ENCODE measurements at places on chromosomes 5 and 9.

- DNase-seq = peak; percentile 18
Measured at GRCh38 chr5:90557391-90557790, 1.2 kb upstream of the ADGRV1 start.

DNA sequence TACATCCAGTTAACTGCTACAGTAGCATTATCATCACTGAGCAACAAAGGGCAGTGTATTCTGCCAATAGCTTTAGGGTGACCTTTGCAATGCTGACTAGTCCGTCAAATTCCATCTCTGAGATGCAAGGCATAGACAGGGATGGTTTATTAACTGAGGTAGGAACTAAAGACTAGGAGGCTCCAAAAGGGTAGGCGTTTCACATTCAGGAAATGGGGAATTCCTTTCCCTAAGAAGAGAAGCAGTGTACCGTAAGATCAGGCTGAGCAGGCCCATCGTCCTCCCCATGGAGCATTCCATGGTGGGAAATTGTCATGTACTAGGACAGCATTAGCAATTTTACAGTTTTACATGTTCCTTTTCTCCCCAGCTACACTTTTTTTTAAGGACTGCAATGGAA is 157.7 kb downstream of the BNC2 start:
- DNase-seq = no peak

DNA sequence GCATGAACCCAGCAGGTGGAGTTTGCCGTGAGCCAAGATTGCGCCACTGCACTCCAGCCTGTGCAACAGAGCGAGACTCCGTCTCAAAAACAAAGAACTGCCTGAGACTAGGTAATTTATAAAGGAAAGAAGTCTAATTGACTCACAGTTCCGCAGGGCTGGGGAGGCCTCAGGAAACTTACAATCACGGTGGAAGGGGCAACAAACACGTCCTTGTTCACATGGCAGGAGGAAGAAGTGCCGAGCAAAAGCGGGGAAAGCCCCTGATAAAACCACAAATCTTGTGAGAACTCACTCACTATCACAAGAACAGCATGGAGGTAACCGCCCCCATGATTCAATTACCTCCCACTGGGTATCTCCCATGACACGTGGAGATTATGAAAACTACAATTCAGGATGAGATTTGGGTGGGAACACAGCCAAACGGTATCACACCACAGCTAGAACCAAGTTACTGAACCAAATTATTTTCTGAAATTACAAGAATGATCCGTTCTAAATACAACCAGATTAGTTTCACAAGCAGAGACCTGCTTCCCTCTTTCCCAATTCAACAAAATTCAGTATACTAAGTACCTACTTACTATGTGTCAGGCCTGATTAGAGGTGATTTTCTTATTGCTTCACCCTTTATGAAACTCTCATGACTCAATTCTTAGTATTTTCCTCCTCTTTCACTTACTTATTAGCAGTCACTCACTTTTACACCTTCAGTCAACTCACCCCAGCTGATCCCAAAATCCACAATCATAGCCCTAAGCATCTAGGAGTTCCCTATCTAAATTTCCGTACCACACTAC is 8.4 kb downstream of the UBTD2 start:
- DNase-seq = no peak

DNA sequence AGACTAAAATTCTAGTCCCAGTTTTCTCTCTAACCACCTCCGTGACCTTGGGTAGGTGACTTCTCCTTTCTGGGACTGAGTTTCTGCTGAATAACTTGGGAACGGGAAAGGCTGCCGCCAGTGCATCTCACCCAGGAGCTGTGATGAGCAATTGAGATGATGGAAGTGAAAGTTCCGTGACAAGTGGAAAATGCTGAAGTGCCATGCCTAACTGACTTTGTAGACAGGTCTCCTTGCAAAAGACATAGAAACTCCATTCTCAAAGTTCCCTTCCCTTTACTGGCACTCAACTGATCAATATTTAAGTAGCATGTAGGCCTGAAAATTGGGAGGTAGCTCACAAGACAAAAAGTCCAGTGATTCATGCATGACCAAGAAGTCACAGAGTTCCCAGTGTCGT is 6.3 kb upstream of the ADAM19 start:
- DNase-seq = no peak

DNA sequence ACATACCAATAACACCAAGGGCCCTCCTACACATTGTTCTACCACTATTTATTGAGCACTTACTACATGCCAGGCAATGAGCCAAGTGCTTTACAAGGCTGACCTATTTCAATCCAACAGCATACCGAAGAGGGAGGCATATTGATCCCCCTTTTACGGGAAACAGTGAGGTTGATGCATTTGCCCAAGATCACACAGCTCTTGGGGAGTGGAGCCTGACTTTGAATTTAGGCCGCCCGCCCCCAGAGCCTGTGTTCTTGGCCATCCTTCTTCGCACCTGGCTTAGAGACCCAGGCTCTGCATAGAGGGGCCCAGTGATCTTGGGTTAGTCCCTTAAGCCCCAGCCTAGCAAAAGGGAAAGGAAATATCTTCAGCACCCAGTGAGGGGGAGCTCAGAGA is 158.1 kb upstream of the IER5L start:
- no peak for DNase-seq

DNA sequence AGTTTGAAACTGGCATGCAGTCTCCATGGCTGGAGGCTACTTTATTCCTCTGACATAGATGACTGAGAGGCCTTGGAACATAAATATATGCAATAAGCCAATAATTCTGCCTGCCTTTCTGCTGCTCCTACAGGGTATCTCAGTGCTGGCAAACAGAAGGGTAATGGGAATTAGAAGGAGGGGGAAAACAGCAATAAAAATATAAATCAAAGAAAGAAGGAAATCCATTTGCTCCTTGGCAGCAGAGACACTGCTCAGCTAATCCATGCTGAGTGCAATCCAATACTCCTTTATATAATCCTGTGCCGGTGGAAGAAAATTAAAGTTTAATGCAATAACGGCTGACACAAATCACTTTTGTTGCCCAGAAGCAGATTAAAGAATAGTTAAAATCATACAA is 478.9 kb downstream of the SPATA31D1 start:
- no peak for DNase-seq

DNA sequence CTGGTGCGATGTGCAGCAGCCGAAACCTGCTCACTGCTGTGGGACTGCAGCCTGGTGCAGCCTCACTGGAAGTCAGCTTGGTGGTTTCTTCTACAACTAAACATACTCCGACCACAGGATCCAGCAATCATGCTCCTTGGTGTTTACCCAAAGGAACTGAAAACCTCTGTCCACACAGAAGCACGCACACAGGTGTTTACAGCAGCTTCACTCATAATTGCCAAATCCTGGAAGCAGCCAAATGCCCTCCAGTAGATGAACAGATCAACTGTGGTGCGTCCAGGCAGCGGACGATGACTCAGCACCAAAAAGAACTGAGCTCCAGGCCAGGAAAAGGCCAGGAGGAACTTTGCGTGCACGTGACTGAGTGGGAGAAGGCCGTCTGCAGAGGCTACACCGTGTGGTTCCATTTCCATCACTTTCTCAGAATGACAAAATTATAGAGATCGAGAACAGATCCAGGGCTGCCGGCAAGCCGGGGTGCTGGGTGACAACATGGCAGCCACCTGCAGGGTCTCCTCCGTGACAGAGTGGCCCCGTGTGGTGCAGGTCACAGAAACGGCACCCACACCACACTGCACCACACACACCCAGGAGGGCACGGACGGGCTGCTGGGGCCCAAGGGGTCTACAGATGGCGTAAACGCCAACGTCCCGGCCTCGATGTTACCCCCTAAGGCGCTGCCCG is 23.1 kb upstream of the NSMF start:
- no peak for DNase-seq

GRCh38 chr9:99488131-99489059 is 266.3 kb downstream of the SEC61B start:
- no peak for DNase-seq
